MV-4-11 (cell line): ENCODE measurements at places on chromosomes 4 and X.

- DNase-seq: no peak
Observed at GRCh38 chr4:117001077-117001476, 84.3 kb downstream of the TRAM1L1 start.

- no peak for DNase-seq
Observed at GRCh38 chr4:174629265-174629664, 107.0 kb upstream of the HPGD start.

GRCh38 chr4:102036619-102037376 is 246.3 kb downstream of the BANK1 start:
- no peak for DNase-seq

- DNase-seq: no peak
Observed at GRCh38 chr4:8328456-8328855, 58.9 kb downstream of the HTRA3 start.

DNA sequence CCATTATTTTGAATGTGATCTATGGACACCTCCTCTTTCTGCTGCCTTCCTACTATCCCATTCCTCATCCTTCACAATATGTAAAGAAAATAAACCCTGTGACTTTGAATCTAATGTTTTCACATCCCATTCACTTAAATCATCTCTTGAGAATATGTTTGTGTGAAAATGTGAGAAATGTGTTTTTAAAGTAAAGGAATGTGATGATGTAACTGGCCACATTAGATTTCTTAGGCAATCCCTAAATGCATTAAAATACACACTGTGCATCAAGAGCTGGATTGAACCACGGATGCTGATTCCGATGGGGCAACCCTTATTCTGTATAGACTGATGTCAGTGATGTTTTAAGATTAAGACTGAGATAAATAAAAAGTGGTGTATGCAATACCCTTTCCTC is 558.9 kb upstream of the TENM3 start:
- DNase-seq: no peak

- no peak for DNase-seq
Observed at GRCh38 chr4:3418029-3418762, 23.6 kb upstream of the HGFAC start.

- no peak for DNase-seq
Observed at GRCh38 chrX:122115604-122116003, 1068.2 kb downstream of the GLUD2 start.

- DNase-seq: peak; percentile 34
Observed at GRCh38 chrX:37405956-37406355, 56.8 kb downstream of the PRRG1 start.

- no peak for DNase-seq
Observed at GRCh38 chr4:189090174-189090814, 850.4 kb upstream of the FRG1 start.

DNA sequence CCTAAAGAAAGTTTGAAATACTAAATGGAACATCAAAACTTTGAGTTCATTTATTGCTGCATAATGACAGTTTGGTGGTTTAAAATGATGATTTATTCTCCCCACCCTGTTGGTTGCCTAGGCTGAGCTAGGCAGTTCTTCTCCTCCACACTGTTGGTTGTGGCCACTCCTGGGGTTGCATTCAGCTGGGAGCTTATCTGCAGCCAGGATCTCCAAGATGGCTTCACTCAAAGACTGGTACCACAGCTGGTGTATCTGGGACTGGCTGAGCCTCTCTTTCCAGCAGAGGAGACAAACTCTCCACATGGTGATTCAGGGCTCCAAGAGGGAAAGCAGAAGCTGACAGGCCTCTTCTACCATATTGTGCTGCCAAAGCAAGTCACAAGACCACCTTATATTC is 33.1 kb downstream of the MSL3 start:
- DNase-seq: no peak

DNA sequence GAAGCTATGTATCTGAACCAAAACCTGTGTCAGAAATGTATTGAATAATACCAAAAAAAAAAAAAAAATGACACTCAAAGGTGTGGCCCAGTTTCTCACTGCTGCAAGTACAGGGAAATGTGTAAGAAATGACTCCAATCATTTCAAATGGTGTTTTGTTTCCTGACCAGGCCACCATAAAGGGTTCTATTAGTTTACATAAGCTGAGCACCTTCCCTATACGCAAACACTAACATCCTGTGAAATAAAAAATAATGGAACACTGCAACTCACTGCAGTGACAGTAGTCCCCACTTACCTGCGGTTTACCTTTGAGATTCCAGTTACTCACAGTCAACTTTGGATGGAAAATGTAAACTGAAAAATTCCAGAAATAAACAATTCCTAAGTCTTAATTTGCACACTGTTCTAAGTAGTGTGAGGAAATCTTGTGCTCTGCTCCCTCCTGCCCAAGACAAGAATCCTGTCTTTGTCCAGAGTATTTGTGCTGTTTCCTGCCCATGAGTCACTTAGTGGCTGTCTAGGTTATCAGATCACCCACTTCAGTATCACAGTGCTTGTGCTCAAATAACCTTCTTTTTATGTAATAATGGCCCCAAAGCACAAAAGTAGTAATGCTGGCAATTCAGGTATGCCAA is 265.3 kb downstream of the RCHY1 start:
- no peak for DNase-seq

GRCh38 chr4:83535520-83536361 is at the start of gene GPAT3:
Gene GPAT3 (plus strand): TSS chr4:83536108. CDS start chr4:83536623, 515 bp downstream.
- DNase-seq: peak; percentile 36

GRCh38 chr4:75525910-75526309 is 11.6 kb downstream of the THAP6 start:
- no peak for DNase-seq

DNA sequence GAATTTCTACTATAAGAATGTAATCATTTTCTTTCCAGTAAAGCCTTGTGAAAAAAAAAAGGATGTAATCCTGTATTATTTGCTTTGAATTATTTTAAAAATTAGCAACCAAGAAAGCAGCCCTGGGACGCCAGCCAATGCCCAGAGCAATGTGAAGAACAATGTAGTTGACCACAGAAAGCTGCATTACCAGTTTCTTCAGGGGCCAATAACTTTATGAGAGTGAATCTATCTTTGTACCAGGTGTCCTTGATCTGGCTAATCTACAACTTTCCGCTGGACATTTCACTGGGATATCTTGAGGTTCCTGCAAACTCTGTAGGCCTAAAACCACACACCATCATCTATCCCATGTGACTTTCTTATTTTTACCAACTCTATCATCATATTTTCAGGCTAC is 7.6 kb upstream of the KLHL2 start:
- DNase-seq: no peak

DNA sequence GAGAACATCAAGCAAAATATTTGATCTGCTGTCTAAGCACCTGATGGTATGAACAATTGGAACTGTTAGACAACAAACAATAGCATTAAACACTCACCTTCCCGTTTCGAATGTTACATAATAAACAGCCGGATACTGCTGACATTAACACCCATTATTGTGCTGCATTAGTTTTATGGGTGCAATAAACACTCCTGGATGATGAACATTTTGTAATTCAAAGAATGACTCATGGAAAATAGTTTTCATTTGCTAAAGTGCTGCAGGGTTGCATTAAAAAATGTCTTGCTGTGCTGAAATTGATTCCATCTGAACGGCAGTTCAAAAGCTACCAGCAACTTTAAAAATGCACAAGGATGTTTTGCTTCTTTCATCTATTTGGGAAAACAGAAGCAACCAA is 100.8 kb upstream of the SORBS2 start:
- DNase-seq: no peak
